ENCODE measurements at places on chromosomes 12 and 14. TPM values are rescaled to one million over a fixed set of nuclear protein-coding genes. Genes with fewer than 3 reads are reported as not detected.

DNA sequence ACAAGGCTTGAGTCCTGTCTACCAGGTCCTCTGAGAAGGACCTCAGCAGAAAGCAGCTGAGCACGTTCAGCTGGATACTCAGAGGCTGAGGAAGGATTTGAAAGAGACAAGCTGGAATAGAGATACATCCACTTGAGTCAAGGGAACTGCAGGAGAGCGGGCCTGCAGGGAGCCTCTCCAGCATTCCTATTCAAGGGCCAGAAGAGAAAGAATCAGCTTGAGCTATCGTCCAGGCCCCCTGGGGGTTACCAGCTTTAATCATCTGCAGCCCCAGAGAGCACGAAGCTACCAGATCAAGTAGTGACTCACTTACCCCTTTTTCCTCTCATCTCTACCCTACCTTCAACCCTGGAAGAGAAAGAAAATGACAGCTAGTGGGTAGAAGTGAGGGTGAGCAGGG lies 80.9 kb downstream of the NDUFA12 start:
- no peaks in the 10 kb centered on the region for H3K4me1 ChIP-seq
- H3K27me3 ChIP-seq, result no peaks in the 10 kb centered on the region
- DNase-seq, result no peak
- H3K4me3 ChIP-seq, result no peak overlapping the region
- no peaks in the 10 kb centered on the region for H3K36me3 ChIP-seq

DNA sequence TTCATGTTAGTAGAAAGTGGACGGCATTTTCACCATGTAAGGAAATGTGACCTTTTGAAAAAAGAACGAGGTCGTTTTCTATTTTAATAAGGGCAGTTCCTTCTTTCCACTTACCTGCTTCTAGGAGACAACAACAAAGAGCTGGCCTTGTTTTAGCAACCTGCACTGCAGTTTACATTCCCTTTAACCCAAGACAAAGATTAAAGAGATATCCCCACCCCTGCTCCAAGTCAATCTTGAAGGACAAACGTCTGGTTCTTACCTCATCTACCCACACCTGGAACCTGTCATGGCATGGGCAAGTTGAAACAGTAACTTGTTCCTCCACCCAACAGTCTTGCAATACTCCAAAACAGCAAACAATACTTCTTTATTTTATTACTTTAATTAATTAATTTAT lies 32.7 kb downstream of the ZCCHC8 start:
- peaks cover 9% of the 10 kb centered on the region for H3K36me3 ChIP-seq
- H3K4me1 ChIP-seq, result peaks cover 11% of the 10 kb centered on the region
- H3K27ac ChIP-seq, result no peak overlapping the region
- DNase-seq, result no peak
- H3K4me3 ChIP-seq, result no peak overlapping the region

GRCh38 chr14:75631453-75631831 lies 29.2 kb downstream of the ERG28 start:
- no peak overlapping the region for H3K27ac ChIP-seq
- H3K4me1 ChIP-seq, result no peaks in the 10 kb centered on the region
- peaks cover 5% of the 10 kb centered on the region for H3K36me3 ChIP-seq
- no peaks in the 10 kb centered on the region for H3K27me3 ChIP-seq
- no peak overlapping the region for H3K4me3 ChIP-seq

DNA sequence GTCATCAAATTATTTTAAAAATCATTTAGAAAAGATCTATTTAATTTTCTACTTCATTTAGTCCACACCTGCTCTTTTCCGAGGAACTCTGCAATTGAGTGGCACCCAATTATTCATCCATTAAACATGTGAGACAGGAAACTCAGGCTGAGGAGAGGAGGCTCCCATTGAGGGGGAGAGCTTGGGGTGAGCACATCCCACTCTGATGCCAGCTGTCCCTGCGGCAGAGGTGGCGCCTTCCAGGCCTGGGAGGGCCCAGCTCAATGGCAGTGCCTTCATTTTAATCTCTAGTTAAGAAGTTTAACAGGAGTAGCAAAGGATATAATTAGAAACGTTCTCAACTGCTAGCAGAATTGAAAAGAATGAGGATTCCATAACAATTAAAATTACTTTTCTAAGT lies 92.0 kb downstream of the ITPR2 start:
- no peaks in the 10 kb centered on the region for H3K36me3 ChIP-seq
- no peak for DNase-seq
- no peaks in the 10 kb centered on the region for H3K4me1 ChIP-seq
- no peak overlapping the region for H3K27ac ChIP-seq
- H3K4me3 ChIP-seq, result no peak overlapping the region

DNA sequence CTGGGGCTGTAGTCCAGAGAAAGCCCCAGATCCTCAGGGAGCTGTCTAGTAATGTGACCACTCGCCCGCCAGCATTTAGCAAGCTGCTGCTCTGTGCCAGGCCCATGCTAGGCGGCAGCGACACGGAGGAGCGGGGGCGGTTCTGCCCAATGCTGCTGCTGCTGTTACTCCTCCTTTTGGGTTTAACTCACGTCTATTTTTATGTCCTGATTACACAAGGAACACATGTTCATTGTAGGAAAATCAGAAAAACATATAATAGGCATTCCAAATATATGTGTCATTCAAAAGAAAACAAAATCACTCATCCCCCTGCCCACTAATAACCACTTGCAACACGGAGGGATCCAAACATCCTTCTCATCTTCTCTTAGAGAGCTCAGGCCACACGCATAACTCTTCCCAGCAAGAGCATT lies 30.4 kb downstream of the CCDC92 start:
- H3K27ac ChIP-seq, result no peak overlapping the region
- no peak overlapping the region for H3K4me3 ChIP-seq
- no peak for DNase-seq
- no peaks in the 10 kb centered on the region for H3K27me3 ChIP-seq
- H3K4me1 ChIP-seq, result no peaks in the 10 kb centered on the region

GRCh38 chr14:38950676-38951075 lies 152.4 kb downstream of the SEC23A start:
- no peaks in the 10 kb centered on the region for H3K36me3 ChIP-seq
- H3K27ac ChIP-seq, result no peak overlapping the region
- H3K27me3 ChIP-seq, result no peaks in the 10 kb centered on the region
- no peak for DNase-seq
- H3K4me3 ChIP-seq, result no peak overlapping the region
- H3K4me1 ChIP-seq, result no peaks in the 10 kb centered on the region

DNA sequence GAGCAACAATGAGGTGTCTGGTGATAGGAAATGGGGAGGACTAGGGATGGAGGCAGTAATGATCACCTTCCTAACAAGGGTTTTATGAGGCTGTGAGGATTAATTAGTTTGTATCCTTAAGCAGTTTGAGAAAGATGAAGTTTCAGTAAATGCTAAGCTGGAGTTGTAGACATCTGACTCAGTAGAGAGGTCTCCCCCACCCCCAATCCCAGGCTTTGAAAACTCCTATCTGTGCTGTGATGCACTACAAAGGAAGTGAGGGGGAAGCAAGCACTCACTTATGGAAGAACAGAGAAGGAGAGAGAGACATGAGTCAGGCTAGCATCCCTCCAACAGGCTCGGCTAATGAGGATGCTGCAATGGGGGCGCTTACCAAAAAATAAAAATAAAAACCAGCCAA lies 5.5 kb upstream of the BCL11B start:
- no peak overlapping the region for H3K27ac ChIP-seq
- DNase-seq, result no peak
- H3K36me3 ChIP-seq, result no peaks in the 10 kb centered on the region
- H3K27me3 ChIP-seq, result peaks cover 6% of the 10 kb centered on the region

GRCh38 chr12:2009623-2010022 lies 5.4 kb upstream of the DCP1B start:
- DNase-seq, result no peak
- peaks cover 3% of the 10 kb centered on the region for H3K27me3 ChIP-seq
- H3K36me3 ChIP-seq, result no peaks in the 10 kb centered on the region
- peaks cover 3% of the 10 kb centered on the region for H3K4me1 ChIP-seq

DNA sequence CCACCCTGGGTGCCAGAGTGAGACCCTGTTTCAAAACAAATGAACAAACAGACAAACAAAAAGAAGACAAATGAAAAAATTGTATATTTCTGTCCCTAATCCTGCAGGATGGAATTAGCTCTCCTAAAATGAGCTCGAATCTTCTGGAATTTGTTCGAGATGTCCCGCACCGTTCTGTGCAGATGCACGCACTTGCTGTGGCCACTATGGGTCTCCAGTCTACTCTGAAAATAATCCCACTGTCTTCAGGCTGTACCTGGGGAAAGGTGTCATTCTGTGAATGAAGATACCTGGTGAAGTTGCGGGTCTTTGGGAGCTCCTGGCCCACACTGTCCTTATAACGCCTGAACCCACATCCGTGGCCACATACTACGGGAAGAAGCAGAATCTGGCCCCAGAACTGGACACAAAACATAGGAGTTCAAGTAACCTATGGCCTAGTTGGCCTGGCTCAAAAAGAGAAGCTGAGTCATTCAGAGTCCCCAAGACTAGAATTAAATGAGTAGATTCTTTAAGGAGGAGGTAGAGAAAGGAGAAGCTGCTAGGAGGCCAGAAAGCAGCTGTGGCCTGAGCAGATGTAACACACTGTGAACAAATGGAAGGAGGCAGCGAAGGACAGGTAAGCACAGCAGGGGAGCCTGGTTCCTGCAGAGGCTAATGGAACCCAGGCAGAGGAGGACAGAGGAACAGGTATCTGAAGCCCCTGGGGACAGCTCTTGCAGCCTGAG lies 108.6 kb downstream of the FOXN3 start:
- no peaks in the 10 kb centered on the region for H3K36me3 ChIP-seq
- no peak overlapping the region for H3K27ac ChIP-seq
- H3K4me3 ChIP-seq, result no peak overlapping the region
- no peak for DNase-seq
- H3K4me1 ChIP-seq, result peaks cover 61% of the 10 kb centered on the region

Gene TSPAN31
- polyA plus RNA-seq, result 16.8 TPM

Gene CTSG
- polyA plus RNA-seq, result 0.13 TPM

Data from psoas muscle (tissue), 8 donors.